RWPE2 (cell line): ENCODE measurements at places on chromosomes 5 and 9.

GRCh38 chr9:270657-271237, 56.1 kb downstream of the DOCK8 start:
- DNase-seq = no peak
- H3K4me1 ChIP-seq = no peaks in the 10 kb centered on the region
- H3K27me3 ChIP-seq = no peaks in the 10 kb centered on the region
- no peak overlapping the region for H3K27ac ChIP-seq
- no peaks in the 10 kb centered on the region for H3K36me3 ChIP-seq

DNA sequence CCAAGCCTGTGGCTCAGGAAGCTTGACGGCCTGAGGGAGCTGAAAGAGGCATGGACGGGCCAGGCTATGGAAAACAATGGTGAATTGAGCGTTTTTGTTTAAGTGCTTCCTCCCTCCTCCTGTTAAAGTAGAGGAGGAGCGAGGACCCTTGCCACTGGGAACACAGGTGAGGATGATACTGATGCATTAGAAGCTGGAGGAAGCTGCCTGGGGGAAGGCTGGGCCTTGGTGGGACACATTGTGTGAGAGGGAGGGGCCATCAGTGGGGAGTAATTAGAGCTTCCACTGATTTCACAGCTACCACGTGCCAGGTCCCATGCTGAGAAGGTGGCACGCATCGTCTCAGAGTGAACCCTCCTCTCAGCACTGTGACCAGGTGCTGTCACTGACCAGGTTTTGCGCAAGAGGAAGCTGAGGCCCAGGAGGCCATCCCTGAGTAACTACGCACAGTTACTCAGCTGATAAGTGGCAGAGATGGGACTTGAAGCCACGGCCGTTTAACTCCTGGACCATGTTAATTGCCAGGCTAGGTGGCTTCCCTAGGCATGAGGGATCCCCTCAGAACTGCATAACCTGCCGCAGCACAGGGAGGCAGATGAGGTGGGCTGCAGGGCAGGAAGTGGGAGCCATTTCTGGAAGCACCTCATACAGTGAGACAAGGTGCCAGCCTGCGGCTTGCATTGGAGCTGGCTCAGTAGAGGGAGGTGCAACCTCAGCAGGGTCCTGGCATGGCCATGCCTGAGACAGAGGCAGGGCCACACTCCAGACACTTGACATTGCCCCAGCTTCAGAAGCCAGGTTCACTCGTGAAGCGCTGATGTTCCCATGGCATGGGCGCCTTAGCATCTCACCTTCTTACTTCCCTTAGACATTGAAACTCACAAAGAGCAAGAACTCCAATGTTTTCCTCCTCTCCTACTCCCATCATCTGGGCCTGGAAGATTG, 195.3 kb upstream of the MVB12B start:
- no peak overlapping the region for H3K27ac ChIP-seq
- H3K4me1 ChIP-seq = no peaks in the 10 kb centered on the region
- no peak overlapping the region for H3K4me3 ChIP-seq
- DNase-seq = no peak
- peaks cover 14% of the 10 kb centered on the region for H3K27me3 ChIP-seq

GRCh38 chr9:114902786-114903524, 27.4 kb downstream of the TNFSF8 start:
- no peaks in the 10 kb centered on the region for H3K36me3 ChIP-seq
- no peaks in the 10 kb centered on the region for H3K27me3 ChIP-seq
- peaks cover 27% of the 10 kb centered on the region for H3K4me1 ChIP-seq
- no peak overlapping the region for H3K4me3 ChIP-seq
- no peak for DNase-seq

DNA sequence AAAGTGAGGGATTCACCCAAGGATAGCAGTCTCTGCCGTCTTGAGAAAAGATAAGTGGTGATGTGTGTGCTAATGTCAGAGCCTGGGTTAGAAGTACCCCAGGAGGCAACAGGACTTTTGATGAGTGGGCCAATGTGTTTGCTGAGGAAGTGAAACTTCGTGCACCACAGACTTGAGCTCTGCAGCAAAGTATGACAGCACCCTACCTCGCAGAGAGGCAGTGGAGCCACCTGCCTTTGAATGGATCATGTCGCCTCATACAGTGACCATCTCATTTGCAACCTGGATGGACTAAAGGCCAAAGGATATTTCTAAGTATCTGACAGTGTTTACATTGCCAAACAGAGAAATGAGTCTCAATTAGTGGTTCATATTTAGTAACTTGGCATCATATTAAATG, 593.9 kb upstream of the GRAMD2B start:
- H3K27ac ChIP-seq = no peak overlapping the region
- no peaks in the 10 kb centered on the region for H3K27me3 ChIP-seq
- no peaks in the 10 kb centered on the region for H3K36me3 ChIP-seq
- no peak for DNase-seq
- H3K4me1 ChIP-seq = no peaks in the 10 kb centered on the region

GRCh38 chr9:127493592-127494303, 42.4 kb downstream of the LRSAM1 start:
- H3K27me3 ChIP-seq = no peaks in the 10 kb centered on the region
- H3K4me1 ChIP-seq = no peaks in the 10 kb centered on the region
- no peak overlapping the region for H3K4me3 ChIP-seq
- peaks cover 45% of the 10 kb centered on the region for H3K36me3 ChIP-seq
- DNase-seq = no peak
- no peak overlapping the region for H3K27ac ChIP-seq
